ENCODE measurements at places on chromosomes 11 and 22.

DNA sequence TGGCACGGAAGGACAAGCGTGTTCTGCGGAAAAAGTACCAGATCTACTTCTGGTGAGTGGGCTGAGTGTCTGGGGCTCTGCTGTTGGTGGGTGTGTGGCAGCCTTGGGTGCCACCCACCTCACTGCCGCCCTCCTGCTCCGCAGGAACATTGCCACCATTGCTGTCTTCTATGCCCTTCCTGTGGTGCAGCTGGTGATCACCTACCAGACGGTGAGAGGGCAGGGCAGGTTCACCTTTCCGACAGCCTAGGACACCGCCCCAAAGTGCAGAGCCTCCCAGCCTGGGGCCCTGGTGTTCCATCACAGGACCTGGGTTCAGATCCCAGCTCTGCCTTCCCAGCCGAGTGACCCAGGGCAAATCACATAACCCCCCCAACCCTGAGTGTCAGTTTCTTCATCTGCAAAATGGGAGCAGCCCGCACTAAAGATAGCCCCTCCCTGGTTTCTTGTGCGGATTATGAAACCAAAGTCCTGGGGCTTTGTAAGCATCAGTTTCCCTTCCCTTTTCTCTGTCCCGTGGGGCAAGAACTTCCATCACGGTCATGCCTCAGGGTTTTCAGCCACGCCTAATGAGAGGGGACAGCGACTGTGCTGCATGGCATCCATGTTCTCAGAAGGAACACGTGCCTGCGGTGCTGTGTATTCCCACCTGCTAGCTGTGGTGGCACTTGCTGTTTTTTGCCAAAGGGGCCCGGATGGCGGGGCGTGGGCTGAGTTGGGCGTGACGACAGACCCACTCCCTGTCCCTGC lies 9.8 kb upstream of the TAGLN start:
- DNase-seq = no peak

- DNase-seq = no peak
Measured at GRCh38 chr22:20296598-20296997, 23.3 kb downstream of the DGCR6L start.

GRCh38 chr11:96095884-96096303 lies 172.0 kb upstream of the MTMR2 start:
- DNase-seq = no peak

GRCh38 chr11:64654958-64655541 lies 64.0 kb downstream of the SLC22A12 start:
- DNase-seq = no peak

DNA sequence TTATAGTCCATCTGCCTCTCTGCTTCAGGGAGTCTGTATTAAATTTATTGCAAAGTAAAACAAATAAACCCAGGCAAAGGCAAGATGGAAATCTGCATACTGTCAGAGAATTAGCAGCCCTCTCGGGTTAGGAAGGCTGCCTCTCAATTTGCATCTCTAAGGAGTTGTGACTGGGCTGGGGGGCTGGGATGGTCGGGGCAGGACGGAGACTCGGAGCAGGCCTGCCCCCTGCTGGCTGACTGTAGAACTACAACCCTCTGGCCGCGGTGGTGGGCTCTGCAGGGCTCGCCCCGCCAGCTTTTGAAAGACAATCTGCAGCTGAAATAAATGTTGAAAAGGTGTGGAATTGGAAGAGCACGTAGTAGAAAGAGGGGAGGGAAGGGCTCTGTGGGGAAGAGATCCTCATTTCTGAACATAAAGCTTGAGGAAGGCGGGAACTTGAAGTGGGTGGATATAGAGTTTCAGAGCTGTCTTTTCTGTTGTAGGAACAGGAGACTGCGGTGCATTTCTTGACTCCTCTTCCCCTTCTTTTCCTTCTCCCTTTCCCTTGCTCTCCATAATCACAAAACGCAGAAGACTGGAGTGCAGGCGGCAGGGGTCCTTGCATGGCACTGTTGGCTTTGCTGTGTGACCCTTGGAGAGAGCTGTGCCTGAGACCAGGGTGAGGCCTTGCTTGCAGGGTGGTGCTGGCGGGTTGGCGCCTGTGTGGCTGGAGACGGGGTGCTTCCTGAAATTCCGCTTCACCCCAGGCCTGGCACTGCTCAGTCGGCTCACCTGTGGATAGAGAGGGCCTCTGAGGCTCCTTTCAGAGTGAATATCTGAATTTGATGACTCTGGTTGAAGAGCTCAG lies 22.6 kb upstream of the PKNOX2 start:
- DNase-seq = peak; percentile 64

DNA sequence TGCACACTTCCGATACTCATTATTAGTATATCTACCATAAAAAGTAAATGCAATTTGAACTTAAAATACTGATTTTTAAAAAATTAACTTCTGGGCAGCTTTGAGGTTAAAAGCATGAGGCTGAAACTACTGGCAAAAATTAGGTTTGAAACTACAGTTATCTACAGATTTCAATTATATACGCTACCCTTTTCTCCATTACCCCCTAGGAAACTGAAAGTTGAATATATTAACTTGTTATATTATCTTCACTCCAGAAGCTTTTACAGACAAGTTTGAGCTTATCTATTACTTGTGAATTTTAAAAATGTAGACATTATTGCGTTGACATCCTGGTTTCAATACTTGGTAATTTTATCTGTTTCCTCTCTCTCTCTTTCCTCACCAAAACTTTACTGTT lies 96.7 kb upstream of the DDI1 start:
- DNase-seq = no peak

- no peak for DNase-seq
Measured at GRCh38 chr11:110908401-110909105, 196.3 kb upstream of the ARHGAP20 start.

- no peak for DNase-seq
Measured at GRCh38 chr22:37277384-37277783, 4.9 kb upstream of the CYTH4 start.

- DNase-seq = no peak
Measured at GRCh38 chr11:75733431-75734107, 15.9 kb downstream of the MOGAT2 start.

GRCh38 chr11:63532799-63533475 lies 3.7 kb upstream of the PLAAT4 start:
- DNase-seq = no peak

GRCh38 chr11:108912581-108912980 lies 247.7 kb downstream of the DDX10 start:
- no peak for DNase-seq

- DNase-seq = no peak
Measured at GRCh38 chr11:69035946-69036340, 12.8 kb upstream of the TPCN2 start.

- peak; percentile 71 for DNase-seq
Measured at GRCh38 chr11:125404811-125405790, 91.0 kb downstream of the FEZ1 start.

DNA sequence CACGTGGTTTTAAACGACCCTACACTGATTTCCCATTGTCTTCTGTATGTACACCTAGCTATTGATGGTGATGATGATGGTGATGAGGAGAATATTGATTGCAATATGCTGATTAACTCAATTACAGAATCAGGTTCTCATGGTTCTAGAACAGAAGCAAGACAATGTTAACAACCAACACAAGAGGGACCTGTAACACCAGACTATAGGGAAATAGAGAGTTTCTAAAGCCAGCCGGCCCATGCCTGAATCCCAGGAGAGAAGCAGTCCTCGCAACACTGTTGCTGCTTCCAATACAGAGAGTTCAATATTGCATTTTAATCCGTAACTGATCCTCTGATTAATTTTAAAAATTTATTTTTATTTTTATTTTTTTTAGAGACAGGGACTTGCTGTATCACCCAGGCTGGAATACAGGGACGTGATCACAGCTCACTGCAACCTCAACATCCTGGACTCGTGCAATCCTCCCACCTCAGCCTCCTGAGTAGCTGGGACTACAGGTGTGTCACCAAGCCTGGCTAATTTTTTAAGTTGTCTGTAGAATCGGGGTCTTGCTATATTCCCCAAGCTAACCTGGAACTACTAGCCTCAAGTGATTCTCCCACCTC lies 22.2 kb upstream of the UBASH3B start:
- DNase-seq = no peak

- DNase-seq = no peak
Measured at GRCh38 chr11:120867531-120867930, 156.4 kb upstream of the TBCEL start.

- DNase-seq = no peak
Measured at GRCh38 chr22:42396621-42397331, 35.4 kb downstream of the NFAM1 start.

DNA sequence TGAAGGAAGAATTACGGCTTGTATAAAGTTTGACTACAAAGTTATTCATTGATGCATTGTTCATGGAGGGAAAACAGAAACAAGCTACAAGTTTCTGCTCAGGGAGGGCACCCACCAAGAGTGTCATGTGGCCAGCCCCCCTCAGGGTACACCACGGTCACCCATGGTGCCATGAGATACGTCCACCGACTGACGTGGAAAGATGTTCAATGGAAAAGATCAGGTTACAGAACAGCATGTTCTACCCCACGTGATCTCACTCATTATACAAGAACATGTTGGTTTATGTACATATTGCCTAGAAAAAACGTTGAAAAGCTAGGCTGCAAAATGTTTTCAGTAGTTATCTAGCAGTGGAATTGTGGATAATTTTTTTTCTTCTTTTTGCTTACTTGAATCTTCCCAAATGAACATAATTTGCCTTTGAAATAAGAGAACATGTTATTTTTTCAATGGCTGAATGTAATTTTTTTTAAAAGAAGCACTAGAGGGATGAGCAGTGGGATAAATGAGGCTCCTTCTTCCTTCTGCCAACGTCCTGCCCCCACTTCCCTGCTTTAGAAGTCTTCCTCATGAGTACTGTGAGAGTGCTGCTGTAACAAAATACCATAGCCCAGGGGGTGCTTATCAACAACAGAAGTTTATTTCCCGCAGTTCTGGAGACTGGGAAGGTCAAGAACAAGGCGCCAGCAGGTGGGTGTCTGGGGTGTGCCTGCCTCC lies 22.5 kb downstream of the RCN1 start:
- DNase-seq = no peak

DNA sequence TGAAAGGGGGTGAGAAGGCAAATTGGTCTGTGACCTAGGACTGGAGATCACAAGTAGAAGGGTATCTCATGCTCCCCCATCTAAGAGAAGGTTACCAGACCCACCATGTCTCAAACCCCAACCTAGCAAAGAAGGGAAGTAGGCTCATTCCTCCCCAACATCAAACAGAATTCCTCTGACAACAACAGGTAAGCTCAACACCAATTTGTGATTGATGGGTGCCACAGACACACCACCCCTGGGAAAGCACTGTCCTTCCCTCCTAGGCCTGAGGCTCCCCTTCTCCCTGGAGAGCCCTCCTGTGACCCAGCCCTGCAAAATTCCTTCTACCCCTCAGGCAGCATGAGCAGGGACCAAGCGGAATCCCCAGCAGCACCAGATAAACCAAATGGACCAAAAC lies 154.3 kb downstream of the BUD13 start:
- no peak for DNase-seq

- DNase-seq = no peak
Measured at GRCh38 chr22:45582236-45582954, 79.7 kb downstream of the FBLN1 start.

DNA sequence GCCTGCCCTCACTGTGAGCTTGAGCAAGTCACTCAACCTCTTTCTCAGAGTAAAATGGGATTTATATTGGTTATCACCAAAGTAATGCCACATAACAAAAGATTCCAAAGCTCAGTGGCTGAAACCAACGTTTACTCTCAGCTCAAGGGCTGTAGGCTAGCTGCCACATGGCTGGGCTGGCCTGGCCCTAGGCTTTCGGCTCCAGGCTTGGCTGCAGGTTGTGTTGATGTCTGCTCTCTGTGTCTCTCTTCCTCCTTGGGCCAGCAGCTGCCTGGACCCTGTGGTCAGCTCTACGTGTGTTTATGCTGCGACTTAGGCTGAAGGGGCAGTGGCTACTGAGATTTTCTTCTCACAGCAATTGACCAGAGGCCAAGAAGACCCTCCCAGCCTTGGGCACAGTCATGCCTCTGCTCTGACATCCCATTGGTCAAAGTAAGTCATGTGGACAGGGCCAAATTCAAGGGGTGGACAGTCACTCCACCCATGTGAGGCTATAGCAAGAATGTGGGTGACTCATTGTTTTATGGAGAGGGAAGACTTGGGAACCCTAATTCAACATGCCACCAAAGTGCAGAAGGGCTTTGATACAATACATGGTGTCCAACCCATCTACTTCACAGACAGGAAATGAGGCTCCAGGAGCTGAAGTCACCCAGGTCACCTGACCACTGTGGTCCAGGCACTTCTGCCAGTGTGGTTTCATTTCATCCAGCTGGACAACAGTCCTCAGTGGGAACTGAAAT lies 90.6 kb downstream of the TSPAN18 start:
- DNase-seq = no peak

DNA sequence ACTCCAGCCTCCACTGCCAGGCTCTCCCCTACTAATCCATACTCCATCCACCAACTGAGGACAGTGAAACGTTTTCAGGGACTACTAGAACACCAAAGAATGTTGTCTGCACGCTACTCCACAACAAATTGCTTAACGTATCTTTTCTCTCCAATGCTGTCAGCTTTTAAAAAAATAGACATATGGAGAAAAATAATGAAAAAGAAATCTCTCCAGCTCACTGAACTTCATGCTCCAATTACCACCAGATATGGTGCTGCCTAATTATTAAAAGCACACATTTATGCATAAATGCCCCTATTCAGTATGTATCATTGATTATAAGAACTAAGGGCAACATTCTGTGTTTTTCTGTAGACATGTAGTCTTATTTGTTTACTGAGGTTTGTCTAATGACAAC lies 672.2 kb upstream of the ANO3 start:
- DNase-seq = no peak

DNA sequence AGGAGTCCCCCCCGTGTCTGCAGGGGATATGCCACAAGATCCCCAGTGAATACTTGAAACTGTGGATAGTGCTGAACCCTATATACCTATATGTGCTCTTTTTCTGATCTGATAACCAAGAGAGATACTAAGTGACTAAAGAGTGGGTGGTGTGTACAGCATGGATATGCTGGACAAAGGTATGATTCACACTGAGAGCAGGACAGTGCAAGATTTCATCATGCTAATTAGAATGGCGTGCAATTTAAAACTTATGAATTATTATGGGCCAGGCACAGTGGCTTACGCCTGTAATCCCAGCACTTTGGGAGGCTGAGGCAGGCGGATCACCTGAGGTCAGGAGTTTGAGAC lies 90.2 kb upstream of the ALKBH3 start:
- DNase-seq = no peak

DNA sequence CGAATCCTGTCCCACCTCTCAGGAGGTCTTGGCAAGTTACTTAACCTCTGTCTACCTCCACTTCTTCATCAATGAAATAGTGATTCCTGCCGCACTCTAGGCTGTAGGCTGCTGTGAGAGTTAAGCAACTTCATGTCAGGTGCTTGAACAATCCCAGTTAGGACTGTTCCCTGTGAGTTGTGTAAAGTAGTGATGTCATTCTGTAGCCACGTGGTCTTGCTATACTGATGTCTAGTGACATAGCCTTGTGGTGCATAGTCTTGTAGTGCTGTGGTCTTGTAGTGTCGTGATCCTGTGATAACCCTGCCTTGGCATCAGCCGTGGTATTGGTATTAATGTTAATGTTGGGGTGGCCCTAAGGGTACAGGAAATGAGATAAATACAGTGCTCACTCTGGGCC lies 30.3 kb upstream of the PRR5 start:
- no peak for DNase-seq

Measured in BE2C (cell line).